Right hindlimb (tissue), 1 donor: ENCODE measurements at places on chromosomes 3 and 15.

GRCh38 chr3:112653881-112654300 lies 12.9 kb upstream of the CCDC80 start:
- DNase-seq = no peak

- no peak for DNase-seq
Observed at GRCh38 chr3:105829871-105830622, 38.8 kb downstream of the CBLB start.

- DNase-seq = no peak
Observed at GRCh38 chr3:160950542-160950941, 154.6 kb downstream of the B3GALNT1 start.

DNA sequence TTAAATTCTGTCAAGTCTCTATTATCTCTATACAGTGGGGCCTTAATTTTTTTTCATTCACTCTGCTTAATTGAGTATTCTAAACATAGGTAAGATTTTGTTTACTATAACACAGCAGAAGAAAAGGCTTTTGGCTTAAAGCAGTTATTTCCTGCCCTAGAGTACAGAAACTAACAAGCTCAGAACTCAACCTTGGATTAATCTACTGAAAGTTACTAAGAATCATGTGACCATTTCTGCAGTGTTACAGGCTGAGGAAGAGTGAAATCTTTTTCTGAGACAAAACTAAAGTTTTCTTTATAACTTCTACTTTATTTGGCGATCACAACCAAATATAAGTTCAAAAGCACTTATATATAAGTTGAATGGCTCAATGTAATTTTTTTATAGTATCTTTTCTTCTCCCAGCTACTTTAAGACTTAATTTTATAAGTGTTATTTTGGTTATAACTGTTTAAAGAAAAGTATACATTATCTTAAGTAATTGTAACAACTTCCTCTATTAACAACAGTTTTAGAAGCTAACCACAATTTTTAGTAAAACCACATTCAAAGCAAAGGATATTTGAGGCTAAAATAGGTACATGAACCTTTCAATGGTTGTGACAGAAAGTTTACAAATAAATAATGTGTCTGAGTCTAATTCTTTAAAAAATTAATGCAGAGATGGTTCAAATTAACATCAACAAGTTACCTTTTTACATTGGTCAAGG lies 240.6 kb upstream of the NAALADL2 start:
- DNase-seq = no peak

DNA sequence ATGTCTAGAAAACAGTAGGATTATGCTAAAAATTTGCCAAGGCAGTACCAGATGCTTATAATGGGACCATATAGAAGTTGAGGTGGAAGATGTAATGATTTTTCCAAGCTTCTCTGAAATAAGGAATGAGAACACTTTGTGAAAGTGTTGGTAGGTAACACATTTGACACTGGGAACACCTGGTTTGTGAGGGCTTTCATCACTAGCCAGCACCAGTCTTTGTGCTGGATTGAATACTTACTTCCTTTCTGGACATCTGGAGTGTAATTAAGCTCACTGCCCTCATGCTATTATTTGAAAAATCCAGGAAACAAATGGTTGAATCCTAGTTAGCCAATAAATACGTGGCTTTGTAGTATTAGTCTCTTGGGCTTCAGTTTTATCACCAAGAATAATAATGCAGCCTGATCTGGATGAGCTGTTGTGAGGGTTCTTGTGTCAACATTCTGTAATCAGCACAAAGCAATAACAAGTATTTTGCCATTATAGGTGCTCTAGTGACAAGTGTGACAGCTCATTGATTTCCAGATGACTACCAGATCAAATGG lies 12.9 kb downstream of the CCDC80 start:
- DNase-seq = no peak

GRCh38 chr3:150367757-150368156 lies 40.3 kb upstream of the TSC22D2 start:
- DNase-seq = no peak
